ENCODE measurements at places on chromosomes 6 and 20.

- DNase-seq = no peak
Observed at GRCh38 chr20:19823216-19823615, 65.2 kb downstream of the RIN2 start.

GRCh38 chr6:124396361-124396760 lies 565.9 kb upstream of the RNF217 start:
- no peak for DNase-seq

DNA sequence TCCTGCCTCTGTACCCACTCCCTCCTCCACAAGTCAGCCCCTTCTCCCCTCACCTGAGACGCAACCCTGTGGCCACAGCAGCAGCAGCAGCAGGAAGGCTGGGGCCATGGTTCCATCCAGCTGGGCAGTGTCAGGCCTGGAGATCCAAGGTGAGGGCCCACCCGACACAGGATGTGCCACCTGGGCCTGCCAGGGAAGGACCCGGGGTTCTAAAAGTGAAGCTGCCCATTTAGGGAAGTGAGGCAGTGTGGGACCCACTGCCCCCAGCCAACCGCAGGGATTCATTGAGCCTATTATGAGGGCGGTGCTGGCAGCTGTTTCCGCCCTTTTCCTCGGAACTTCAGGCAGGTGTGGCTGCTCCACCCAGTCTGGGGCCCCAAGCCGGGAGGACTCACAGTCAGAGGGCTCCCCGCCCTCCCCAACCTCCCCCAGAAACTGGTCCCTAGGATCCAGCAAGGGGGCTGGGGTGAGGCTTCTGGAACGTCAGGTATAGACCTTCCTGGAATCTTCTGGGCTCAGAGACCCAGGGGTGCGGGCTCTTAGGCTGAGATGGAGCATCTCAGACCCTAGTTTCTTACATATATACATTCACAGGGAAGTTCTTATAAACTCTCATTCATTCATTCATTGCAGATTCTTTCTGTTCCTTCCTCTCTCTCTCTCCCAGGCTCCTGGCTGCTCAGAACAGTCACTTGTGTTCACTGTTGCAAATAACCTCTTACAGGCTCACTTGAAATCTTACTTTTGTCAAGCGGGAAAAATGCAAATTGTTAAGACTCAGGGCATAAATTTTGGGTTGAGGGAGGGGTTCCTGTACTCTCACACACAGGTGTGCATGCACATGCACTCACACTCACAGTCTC lies at the start of gene TREML2:
Gene TREML2 (minus strand): TSS at position 249 of the 863 bp plus-strand sequence. CDS start 141 bp downstream, at position 108.
- DNase-seq = no peak

GRCh38 chr6:137794516-137795201 lies 72.4 kb upstream of the TNFAIP3 start:
- no peak for DNase-seq

DNA sequence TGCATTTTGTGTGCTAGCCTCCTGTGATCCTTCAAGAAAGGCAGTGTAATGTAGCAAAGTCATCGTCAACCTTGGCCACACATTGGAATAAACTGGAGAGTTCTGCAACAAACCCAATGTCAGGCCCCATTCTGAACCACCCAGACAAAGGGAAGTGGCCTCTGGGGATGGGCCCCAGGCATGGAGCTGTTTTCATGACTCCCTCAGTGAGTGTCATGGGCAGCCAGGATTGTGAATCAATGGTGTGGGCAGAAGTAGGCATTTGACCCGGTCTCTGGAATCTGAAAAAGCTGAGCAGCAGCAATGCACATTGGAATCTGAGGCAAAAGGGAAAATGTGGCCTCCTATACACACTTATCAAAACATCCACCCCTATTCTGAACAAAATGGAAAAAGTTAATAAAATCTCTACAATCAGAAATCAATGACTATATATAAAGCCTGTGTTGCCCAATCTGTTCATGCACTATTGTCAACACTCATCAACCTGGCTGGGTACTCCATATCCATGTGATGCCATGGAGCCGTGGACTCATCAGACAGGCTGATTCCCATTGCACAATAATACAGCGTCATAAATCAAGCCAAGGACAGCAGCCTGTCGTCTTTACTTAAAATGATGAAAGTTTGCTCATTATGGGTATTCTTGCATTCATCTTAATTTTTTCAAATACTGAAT lies 134.9 kb upstream of the STMND1 start:
- no peak for DNase-seq

- DNase-seq = peak; percentile 81
Observed at GRCh38 chr6:85468326-85468725, 18.4 kb downstream of the NT5E start.

- peak; percentile 42 for DNase-seq
Observed at GRCh38 chr6:10723567-10723881, 654 bp downstream of the TMEM14C start.

GRCh38 chr6:89082486-89082891 lies 1.9 kb downstream of the PNRC1 start:
- DNase-seq = peak; percentile 50

DNA sequence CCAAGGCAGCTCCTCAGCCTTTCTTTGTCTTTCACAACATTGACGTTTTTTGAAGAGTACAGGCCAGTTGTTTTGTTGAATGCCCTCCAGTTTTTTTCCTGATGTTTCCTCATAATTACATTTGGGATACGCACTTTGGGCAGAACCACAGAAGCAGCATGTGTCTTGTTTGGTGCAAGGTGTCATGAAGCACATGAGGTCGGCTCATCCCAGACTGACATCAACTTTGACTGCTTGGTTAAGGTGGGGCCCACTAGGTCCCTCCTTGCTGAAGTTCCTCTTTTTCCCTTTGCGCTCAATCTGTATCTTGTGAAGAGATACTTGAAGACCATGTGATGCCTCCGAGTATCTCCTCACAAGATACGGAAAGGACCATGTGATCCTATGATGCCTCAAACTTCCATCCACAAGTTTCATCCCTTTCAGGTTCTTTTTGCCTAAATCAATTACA lies 10.5 kb downstream of the SNAI1 start:
- DNase-seq = no peak

- DNase-seq = peak; percentile 8
Observed at GRCh38 chr20:40687384-40688128, 1.5 kb downstream of the MAFB start.

DNA sequence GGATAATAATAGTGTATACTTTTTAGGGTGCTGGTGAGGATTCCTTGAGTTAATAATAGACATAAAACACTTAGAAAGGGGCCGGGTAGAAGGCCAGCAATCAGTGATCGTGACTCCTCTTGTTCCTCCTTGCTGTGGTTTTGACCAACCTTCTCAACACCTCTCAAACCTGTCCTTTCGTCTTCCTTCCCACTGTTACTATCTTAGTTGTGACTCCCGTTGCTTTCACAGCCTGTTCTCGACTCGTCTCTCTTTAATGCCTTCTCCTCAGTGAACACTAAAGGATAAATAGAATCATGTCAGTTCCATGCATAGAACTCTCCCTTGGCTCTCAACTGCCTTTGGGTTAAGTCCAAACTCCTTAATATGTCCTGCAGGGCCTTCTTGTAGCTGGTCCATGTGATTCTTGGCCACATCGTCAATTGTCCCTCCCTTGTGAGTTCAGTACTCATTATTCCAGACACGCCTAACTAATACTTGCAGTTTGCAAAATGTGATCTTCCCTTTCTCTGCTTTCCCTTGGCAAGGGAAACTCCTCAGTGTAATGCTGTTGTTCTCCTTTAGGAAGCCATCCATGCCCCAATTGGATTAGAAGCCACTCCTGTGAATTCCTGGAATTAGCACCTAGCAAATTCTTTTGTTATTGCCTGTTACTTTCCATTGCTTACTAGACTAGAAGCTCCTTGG lies 164.9 kb downstream of the UTRN start:
- DNase-seq = no peak

DNA sequence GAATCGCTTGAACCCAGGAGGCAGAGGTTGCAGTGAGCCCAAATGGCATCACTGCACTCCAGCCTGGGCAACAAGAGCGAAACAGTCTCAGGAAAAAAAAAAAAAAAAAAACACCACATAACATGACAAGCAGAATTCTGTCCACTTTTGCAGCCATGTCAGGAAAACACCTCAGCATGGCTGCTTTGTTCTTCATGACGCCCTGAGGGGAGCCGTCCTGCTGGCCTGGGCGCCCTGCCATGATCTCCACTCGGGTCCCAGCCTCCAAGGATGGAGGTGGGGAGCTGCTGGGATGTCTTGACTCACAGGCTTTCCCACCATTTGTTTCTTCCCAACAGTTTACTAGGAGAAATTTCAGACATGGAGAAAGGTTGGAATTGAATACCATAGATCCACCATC lies 42.2 kb downstream of the SNX9 start:
- DNase-seq = no peak

- DNase-seq = no peak
Observed at GRCh38 chr6:33189625-33190448, 2.4 kb downstream of the COL11A2 start.

- no peak for DNase-seq
Observed at GRCh38 chr20:61461461-61461860, 209.4 kb downstream of the CDH4 start.

DNA sequence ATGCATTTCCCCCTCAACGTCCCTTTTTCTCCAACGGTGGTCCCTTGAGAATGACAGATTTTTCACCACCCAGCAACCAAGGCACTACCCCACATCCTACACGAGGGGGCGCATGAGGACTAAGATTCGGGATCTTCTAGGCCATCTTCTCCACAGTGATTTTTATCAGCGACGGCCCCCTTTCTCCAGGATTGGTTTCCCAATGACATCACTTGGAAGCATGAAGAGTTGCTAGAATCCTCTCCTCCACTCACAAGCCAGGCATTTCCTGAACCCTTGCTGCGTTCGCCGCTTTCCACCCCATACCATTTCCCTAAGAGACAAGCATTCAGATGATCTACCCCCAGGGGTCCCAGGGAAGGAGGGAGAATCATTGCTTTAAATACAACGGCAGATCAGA lies 252.0 kb downstream of the HIVEP2 start:
- peak; percentile 97 for DNase-seq

- DNase-seq = peak; percentile 90
Observed at GRCh38 chr20:23637282-23638221, at the start of gene CST3. TSS of gene CST3 (minus strand) at chr20:23637955. CDS start at chr20:23637862, 93 bp downstream.

DNA sequence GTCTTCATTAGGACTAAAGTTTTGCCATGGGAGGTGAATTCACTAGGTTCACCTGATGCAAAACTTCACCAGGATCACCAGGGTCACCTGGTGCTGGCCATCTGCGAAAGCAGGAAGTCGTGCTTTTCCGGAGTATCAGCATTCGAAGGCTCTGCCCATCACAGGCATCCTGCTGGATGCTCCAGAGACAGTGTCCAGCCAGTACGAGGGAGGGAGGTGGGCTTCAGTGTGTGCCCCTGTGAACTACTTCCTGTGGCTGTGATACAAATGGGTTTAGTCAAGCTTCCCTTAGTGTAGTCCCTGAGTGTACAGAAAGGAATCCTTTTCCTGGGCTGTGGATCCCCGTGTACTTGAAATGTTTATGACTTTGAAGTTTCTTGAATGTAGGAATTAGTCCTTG lies 3.4 kb upstream of the RPS6KA2 start:
- no peak for DNase-seq

- DNase-seq = peak; percentile 91
Observed at GRCh38 chr6:27505209-27506027, 32.5 kb upstream of the ZNF184 start.

DNA sequence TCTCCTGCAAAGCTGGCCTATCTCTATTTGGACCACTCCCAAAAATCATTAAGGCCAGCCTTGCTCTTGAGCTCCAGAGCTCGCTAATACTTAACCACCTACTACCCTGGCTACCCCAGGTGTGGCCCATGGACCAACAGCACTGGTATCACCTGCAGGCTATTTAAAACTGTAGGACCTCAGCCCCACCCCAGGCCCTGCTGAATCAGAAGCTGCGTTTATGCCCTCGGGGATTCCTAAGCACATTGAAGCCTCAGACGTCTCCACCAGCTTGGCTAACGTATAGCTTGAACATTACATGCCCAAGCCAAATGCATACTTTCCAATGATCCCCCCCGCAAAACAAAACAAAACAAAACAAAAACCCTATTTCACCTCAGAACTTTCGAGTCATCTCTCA lies 19.7 kb upstream of the SPAG4 start:
- DNase-seq = no peak

DNA sequence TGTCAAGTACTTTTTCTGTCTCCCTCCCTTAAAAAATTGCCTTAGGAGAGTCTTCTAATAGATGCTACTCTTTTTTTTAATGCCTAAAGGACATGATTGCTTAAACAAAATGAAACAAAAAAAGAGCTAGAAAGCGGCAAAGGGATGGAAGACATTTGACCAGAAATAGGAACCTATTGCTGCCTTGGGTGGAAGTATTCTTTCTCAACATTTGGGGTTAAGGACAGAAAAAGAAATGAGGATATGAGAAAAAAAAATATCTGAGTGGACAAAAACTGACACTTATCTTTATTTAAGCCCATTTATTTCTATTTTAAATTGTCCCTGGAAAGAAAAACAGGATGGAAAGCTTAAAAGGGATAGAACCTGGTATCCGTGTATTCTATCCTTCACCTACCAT lies 664.9 kb upstream of the CITED2 start:
- DNase-seq = no peak

GRCh38 chr6:161578478-161578877 lies 304.6 kb upstream of the AGPAT4 start:
- peak; percentile 60 for DNase-seq

GRCh38 chr20:13061381-13061780 lies 52.6 kb downstream of the SPTLC3 start:
- no peak for DNase-seq

GRCh38 chr20:51757226-51757625 lies 11.0 kb downstream of the ATP9A start:
- no peak for DNase-seq

DNA sequence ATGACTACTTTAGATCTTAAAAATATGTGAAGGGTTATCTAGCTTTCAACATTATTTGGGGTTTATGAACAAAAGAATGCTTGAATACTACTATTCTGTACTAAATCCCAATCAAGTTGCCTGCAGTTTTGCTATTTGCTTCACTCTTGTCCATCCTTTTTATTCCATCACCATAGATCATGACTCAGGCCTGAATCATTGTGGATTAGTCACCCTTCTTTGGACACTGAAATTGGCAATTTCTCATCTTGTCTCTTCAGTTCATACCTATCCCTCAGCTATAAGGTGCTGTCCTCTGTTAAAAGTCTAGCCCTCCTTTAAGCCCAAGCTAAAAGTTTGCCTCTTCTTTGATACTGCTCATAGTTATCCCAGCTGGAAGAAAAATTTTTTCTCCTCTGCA lies 199.1 kb downstream of the CENPW start:
- DNase-seq = peak; percentile 79

GRCh38 chr20:43450841-43451799 lies 6.6 kb upstream of the SRSF6 start:
- no peak for DNase-seq

- no peak for DNase-seq
Observed at GRCh38 chr6:88454658-88455057, 288.5 kb upstream of the CNR1 start.
